ENCODE measurements at places on chromosomes 6 and 20.

DNA sequence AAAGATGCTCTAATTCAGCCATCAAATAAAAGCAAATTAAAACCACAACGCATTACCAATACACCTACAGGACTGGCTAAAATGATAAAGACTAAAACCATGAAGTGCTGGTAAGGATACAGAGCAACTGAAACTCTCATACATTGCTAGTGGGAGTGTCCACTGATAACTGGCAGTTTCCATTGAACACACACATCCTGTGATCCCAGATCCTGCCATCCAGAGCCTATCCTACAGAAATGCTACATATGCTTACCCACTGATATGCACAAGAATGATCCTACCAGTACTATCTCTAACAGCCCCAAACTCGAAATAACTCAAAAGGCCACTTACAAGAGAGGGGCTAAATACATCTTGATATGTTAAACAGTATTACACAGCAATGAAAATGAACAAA lies 81.0 kb downstream of the FYN start:
- ATAC-seq, result no peak

- ATAC-seq, result no peak
Observed at GRCh38 chr6:31727717-31728671, 1.1 kb downstream of the DDAH2 start.

- ATAC-seq, result no peak
Observed at GRCh38 chr20:41256516-41256915, 61.0 kb downstream of the ZHX3 start.

DNA sequence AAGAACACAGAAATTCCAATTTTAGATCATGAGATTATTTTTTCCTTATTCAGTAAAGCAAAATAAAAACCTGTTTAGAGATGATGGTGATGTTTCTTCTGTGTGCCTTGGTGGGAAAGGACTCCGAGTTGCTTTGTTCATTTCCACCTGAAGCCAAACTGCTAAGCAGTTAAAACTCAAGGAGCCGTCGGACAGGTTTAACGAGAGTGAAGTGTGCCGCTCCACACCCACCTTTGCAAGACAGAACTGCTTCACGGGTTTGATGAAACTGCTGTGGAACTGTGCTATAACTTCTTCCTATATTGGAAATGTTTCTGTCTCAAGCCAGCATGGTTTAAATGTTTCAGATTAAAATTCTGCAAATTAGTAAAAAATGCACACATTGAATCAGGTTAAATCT lies 9.2 kb upstream of the DSP start:
- ATAC-seq, result no peak

- ATAC-seq, result no peak
Observed at GRCh38 chr20:38834868-38835267, 29.4 kb downstream of the PPP1R16B start.

DNA sequence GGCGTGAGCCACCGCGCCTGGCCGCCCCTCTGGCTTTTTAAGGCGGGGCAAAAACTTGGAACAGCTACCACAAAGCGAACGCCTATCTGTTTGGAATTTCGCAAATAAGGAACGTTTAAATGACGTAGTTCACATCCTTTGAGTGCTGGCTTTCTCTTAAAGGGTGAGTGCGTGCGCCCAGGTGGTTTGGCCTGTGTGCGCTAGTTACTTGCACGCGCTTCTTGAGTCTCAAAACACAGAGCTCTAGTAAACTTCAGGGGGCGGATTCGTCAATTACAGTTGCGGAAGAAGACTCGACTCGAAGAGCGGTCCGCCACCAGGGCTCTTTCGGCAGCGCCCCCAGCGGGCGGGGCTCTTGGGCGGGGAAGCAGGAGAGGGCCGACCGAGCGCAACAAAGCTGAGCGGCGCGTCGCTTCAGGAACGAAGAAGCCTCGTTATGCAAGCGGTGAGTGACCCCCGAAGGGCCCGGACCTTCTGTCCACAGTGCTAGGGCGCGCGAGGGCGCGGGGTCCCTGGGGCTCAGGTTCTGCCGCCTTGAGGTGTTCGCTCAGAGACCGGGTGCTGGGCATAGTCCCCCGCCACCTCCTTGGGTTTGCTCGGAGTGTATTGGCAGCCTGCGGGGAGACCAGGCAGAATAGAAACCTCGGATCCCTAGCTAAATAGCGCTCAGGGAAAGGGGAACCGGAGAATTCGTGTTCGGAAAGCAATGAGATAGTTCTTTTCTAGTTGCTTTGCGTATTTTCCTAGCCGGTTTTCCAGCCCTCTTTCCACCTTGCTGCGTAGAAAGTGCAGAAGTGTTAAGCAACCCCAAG lies at the start of gene SYCP2L:
TSS of gene SYCP2L (plus strand) at position 362 of the 812 bp plus-strand sequence. CDS start at position 437, 75 bp downstream.
- peak; percentile 90 for ATAC-seq

DNA sequence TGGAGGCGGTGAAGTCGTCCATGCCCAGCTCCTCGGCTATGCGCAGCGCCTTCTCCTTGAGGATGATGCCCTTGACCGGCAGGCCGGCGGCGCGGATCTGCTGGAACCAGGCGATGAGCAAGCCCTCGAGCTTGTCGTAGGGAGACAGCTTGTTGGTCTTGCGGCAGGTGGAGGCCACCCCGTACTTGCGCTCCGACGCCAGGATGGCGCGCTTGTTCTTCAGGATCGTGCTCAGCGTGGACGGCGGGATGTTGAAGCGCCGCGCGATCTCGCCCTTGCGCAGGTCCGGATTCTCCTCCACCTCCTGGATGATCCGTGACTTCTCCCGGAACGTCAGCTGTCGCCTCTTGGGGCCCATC lies 435 bp downstream of the CENPB start:
- ATAC-seq, result peak; percentile 25

DNA sequence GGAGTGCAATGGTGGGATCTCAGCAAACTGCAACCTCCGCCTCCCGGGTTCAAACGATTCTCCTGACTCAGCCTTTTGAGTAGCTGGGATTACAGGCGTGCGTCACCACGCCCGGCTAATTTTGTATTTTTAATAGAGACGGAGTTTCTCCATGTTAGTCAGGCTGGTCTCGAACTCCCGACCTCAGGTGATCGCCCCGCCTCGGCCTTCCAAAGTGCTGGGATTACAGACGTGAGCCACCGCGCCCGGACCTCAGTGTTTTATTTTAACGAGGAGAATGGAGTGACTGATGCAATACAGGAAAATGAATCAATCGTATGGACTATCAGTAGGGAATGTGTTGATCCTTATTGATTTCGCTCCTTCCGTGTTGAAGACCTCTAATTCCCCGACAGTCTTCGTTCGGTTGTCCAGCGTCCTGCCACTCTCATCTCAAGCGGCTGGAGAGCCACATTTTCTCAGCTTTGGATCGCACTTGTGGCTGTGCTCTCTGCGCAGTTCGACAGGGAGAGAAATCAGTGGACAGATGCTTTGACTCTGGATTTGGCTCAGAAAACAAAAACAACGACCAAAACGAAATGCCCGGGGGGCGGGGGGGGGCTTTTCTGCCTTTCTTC lies 166.2 kb downstream of the TRIM27 start:
- peak; percentile 58 for ATAC-seq

DNA sequence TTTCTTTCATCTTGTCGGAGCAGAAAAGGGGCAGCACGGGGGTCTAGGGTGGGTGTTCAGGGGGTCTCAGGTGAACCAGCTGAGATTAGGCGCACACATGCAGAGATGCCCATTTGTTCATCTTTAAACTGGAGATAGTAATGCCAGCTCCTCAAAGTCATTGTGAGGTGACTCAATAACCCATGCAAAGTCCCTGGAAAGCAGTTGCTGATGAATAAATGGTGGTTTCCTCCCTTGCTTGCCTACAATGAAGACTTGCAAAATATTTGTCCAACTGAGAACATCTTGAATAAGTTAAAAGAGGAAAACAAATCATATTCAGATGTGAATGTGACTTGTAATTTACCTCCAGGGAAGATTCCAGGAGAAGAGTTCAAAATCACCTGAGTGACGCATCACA lies 206.9 kb downstream of the LY86 start:
- ATAC-seq, result no peak

DNA sequence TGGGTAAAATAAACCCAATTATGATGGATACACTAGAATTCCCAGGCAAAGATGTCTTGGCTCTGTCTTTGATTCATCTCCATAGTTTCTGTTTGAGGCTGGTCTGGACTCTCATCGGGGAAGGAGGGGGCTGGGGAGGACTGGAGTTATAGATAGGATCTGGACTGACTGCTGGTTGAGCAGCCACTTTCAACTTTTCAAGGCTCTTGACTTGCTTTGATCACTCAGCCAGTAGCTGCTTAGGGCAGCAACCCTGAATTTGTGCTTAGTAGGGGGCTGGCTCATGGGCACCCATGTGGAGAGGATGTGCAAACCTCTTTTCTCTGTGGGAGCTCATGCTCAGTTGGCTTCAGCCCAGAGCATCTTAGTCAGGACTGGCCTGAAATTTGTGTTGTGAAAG lies 114.0 kb upstream of the NEDD9 start:
- ATAC-seq, result no peak

DNA sequence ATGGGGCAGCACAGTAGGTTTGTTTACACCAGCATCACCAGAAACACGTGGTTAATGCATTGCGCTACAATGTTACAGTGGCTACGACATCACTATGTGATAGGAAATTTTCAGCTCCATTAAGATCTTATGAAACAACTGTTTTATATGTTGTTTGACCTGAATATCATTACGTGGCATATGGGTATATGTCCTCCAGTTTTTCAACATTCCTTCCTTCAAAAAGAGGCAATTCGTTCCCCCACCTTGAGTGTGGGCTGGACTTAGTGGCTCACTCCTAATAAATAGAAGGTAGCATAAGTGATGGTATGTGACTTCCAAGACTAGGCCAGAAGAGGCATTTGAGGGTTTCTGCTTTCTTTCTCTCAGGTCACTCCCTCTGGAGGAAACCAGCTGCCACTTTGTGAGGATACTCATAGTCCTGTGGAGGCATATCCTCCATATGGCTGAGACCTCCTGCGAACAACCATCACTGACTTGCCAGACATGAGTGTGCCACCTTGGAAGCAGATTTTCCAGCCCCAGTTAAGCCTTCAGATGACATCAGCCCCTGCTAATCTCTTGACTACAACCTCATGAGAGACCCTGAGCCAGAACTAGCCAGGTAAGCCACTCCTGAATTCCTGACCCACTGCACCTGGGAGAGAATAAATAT lies 2.3 kb upstream of the TRAM2 start:
- no peak for ATAC-seq

GRCh38 chr6:19999319-20000191 lies 162.4 kb downstream of the ID4 start:
- ATAC-seq, result peak; percentile 70

DNA sequence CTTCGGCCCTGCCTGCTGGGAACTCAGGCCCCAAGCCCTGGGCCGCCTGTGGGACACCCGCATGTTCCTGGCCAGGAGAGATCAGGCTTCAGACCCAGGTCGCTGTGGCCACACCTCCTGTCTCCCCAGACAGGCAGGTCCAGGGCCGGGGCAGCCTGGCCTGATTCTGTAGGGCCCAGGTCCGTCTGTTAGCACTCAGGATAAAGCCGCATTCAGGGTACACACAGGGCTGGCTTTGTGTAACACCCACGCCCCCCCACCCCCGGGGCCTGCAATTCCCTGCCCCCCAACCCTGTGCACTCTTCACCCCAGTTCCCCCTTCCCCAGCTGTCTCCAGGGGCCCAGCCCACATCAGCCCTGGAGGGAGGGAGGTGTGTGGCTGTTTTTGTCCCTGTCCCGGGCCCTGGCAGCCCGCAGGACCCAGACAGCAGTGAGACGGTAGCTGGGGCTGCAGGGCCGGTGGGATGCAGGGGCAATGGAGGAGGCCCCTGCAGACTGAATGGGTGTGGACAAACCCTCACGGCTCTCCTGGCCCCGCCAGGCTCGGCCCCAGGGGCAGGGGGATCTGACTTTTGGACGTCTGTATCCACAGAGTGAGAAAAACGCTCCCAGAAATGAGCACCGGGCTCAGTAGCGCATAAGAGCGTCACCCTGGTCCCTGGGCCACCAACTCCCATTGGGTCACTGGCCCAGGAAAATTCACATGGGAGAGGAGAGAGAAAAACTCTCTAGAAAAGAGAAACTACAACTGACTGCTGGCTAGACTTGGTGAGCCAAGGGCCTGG lies 42.4 kb upstream of the ZBP1 start:
- no peak for ATAC-seq

Measured in SK-N-SH treated with all-trans-retinoic acid at 6 μM for 48 hours (cell line).